ENCODE measurements at places on chromosomes 4 and X. TPM values are rescaled to one million over a fixed set of nuclear protein-coding genes. Genes with fewer than 3 reads are reported as not detected.

GRCh38 chr4:124083711-124084110 lies 628.8 kb downstream of the ANKRD50 start:
- DNase-seq = no peak

GRCh38 chr4:7938266-7938608 lies 1.4 kb downstream of the AFAP1 start:
- DNase-seq = no peak

LAS1L gene
- total RNA-seq = 10.8 TPM

DIPK2B gene
- 2.3 TPM for total RNA-seq

MAOB gene
- total RNA-seq = 2.4 TPM

KDM5C gene
- 124 TPM for total RNA-seq

FGD1 gene
- total RNA-seq = 3.0 TPM
